Activated naive CD8-positive, alpha-beta T cell treated with anti-CD3 and anti-CD28 coated beads, Interleukin-2, amount 10 ng/mL, durations not matched to agents 7 days and 5 days (primary cell): ENCODE measurements at places on chromosomes 6 and 20.

DNA sequence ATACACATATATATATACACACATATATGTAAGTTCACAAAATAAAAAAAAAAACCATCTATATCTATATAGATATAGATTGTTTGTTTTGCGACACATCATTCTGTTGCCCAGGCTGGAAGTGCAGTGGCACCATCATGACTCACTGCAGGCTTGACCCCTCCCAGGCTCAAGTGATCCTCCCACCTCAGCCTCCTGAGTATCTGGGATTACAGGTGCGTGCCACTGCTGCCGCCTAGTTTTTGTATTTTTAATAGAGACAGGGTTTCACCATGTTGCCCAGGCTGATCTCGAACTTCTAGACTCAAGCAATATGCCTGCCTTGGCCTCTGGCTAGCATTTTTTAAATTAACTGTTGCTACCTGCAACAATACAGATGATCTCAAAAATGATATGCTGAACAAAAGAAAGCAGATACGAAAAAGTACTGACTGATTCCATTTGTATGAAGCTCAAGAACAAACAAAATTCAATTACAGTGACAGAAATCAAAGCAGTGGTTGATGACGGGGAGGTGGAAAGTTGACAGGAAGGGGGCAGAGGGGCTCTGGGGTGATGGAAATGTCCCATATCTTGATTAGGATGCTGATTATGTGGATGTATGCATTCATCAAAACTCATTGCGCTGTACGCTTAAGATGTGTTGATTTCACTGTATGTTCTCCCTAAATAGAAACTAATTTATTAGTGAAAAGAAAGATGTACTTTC lies 49.6 kb downstream of the ATXN1 start:
- H3K4me3 ChIP-seq: peak overlapping the region; percentile 77
- DNase-seq: no peak
- H3K27me3 ChIP-seq: no peaks in the 10 kb centered on the region
- peaks cover 9% of the 10 kb centered on the region for H3K36me3 ChIP-seq
- peaks cover 33% of the 10 kb centered on the region for H3K4me1 ChIP-seq

GRCh38 chr6:11810854-11811643 lies 32.4 kb upstream of the ADTRP start:
- no peak for DNase-seq
- H3K4me3 ChIP-seq: no peak overlapping the region
- H3K27me3 ChIP-seq: no peaks in the 10 kb centered on the region
- H3K27ac ChIP-seq: no peak overlapping the region

DNA sequence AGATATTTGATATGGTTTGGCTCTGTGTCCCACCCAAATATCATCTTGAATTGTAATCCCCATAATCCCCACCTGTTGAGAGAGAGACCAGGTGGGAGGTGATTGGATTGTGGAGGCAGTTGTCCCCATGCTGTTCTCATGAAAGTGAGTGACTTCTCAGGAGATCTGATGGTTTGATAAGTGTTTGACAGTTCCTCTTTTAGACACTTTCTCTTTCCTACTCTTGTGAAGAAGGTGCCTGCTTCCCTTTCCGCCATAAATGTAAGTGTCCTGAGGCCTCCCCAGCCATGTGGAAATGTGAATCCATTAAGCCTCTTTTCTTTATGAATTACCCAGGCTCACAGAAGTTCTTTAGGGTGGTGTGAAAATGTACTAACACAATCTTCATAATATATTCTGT lies 1404.0 kb upstream of the ADGRB3 start:
- H3K27ac ChIP-seq: no peak overlapping the region
- no peaks in the 10 kb centered on the region for H3K36me3 ChIP-seq
- H3K27me3 ChIP-seq: no peaks in the 10 kb centered on the region

DNA sequence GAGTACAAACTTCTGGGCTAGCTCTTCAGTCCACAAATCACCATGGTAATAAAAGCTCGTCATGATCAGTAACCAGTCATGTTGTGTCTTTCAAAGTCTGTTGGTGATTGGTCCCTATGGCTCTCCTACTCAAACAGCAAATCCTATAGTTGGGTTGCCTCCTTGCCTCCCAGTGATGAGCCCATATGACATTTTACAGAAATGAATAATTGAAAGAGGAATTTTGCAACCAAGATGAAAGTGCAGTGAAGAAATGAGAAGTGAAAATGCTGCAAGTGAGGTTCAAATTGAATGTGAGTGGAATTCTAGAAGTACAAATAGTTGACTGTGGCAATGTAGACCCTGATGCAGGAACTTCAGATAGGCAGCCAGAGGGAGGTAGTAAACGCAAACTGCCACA lies 5.1 kb upstream of the SIRPD start:
- H3K27ac ChIP-seq: no peak overlapping the region
- no peaks in the 10 kb centered on the region for H3K27me3 ChIP-seq
- H3K4me1 ChIP-seq: peaks cover 3% of the 10 kb centered on the region
- H3K36me3 ChIP-seq: peaks cover 37% of the 10 kb centered on the region
- no peak overlapping the region for H3K4me3 ChIP-seq

- H3K27ac ChIP-seq: no peak overlapping the region
- H3K36me3 ChIP-seq: peaks cover 35% of the 10 kb centered on the region
- H3K27me3 ChIP-seq: no peaks in the 10 kb centered on the region
- H3K4me3 ChIP-seq: no peak overlapping the region
- peaks cover 47% of the 10 kb centered on the region for H3K4me1 ChIP-seq
- no peak for DNase-seq
Observed at GRCh38 chr20:848193-848592, 14.7 kb downstream of the FAM110A start.

GRCh38 chr6:101545191-101545590 lies 151.7 kb downstream of the GRIK2 start:
- no peak overlapping the region for H3K27ac ChIP-seq
- H3K4me3 ChIP-seq: no peak overlapping the region
- DNase-seq: no peak
- H3K27me3 ChIP-seq: no peaks in the 10 kb centered on the region
- no peaks in the 10 kb centered on the region for H3K36me3 ChIP-seq

GRCh38 chr6:166514196-166514595 lies 72.3 kb downstream of the RAMACL start:
- no peaks in the 10 kb centered on the region for H3K27me3 ChIP-seq
- H3K36me3 ChIP-seq: no peaks in the 10 kb centered on the region
- no peak overlapping the region for H3K4me3 ChIP-seq

GRCh38 chr6:53124131-53124800 lies 24.4 kb downstream of the GCM1 start:
- H3K4me3 ChIP-seq: no peak overlapping the region
- no peak for DNase-seq
- no peak overlapping the region for H3K27ac ChIP-seq
- no peaks in the 10 kb centered on the region for H3K4me1 ChIP-seq
- peaks cover 12% of the 10 kb centered on the region for H3K27me3 ChIP-seq

DNA sequence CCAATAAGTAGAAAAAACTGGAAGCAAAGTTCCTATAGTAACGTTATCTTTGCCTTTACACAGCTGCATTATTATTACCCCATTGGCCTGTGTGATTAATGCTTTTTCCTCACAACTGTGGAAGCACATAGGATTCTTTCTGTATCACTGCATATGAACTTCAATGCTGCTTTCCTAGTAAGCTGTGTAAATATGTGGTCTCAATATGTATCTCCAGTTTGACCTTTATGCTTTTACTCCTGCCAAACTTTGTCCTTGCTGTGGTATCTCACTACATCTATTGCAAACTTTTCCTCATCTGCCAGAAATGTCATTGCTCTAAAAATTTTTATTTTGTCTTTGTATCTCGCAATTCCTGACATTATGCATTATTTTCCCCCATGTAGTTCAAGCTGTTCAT lies 168.6 kb downstream of the ZFAND3 start:
- H3K27ac ChIP-seq: no peak overlapping the region
- H3K4me1 ChIP-seq: peaks cover 22% of the 10 kb centered on the region
- no peak for DNase-seq
- H3K27me3 ChIP-seq: no peaks in the 10 kb centered on the region

- no peak for DNase-seq
- H3K36me3 ChIP-seq: no peaks in the 10 kb centered on the region
- no peak overlapping the region for H3K4me3 ChIP-seq
- H3K4me1 ChIP-seq: no peaks in the 10 kb centered on the region
- no peak overlapping the region for H3K27ac ChIP-seq
Observed at GRCh38 chr6:164532198-164533044, 777.0 kb downstream of the C6orf118 start.
